ENCODE measurements at places on chromosomes 7 and 10.

GRCh38 chr10:78520737-78521430 lies 487.2 kb downstream of the RPS24 start:
- DNase-seq = no peak

GRCh38 chr10:26863351-26864076 lies 2.8 kb upstream of the ABI1 start:
- DNase-seq = no peak

DNA sequence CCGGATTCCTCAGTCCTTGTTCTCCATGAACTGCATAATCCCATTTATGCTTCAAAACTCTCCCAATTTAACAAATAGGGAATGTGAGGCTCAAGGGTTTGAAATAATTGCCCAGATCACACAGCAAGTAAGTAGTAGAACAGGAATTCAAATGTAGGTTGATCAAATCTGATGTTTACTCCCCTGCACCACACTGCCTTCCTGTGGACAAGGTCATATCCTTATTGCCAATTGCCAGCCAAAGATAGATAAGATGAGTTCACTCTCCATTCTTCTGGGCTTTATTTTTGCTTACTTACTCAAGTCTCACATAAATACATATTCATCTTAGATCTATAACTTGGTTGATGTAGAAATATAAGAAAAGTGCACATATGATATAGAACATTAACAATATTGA lies 435.2 kb upstream of the ETV1 start:
- no peak for DNase-seq

- DNase-seq = no peak
These were observed 784.9 kb downstream of the DNAJB9 start for GRCh38 chr7:109354552-109354951.

- no peak for DNase-seq
These were observed 72.4 kb downstream of the MACC1 start for GRCh38 chr7:20144801-20145200.

DNA sequence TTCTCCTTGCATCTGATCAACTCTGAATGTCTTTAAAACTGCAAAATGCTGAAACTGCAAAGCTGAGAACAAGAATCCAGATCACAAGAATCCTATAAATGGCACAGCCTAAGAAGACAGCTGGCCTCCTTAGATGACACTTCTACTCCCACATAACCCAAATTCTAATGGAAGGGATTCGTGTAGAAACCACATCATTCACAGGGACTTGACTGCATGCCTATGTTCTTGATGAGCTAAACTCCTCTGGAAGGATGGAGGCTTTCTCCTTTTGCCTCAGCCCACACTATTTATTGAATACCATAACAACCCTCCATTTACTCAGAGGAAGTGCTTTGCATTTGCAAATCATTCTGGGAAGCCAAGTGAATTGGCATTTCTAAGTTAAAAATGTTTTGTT lies 252.5 kb upstream of the VWC2 start:
- no peak for DNase-seq

GRCh38 chr10:61642676-61643075 lies 20.1 kb upstream of the CABCOCO1 start:
- no peak for DNase-seq

GRCh38 chr7:157402388-157402703 lies 65.5 kb downstream of the DNAJB6 start:
- no peak for DNase-seq

GRCh38 chr10:69065406-69066361 lies 22.2 kb upstream of the SRGN start:
- DNase-seq = no peak

DNA sequence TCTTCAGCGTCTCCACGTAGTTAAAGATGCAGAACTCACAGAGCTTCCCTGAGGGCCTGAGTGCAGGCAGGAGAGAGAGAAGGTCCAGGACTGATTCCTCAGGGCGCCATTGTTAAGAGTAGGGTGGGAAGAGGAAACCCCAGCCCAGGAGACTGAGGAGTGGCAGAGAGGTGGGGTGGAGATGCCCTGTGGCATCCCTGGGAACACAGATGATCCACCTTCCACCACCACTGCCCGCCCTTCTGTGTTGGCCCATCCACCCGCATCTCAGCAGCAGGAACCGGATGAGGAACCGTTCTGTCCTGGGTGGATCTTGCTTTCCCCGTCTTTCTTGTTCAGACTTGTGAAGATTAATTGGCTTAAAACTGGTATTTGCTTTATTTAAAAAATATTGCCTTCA lies 48.3 kb downstream of the PFKP start:
- DNase-seq = no peak

- no peak for DNase-seq
These were observed 112.9 kb downstream of the SAMD9 start for GRCh38 chr7:93004906-93005305.

DNA sequence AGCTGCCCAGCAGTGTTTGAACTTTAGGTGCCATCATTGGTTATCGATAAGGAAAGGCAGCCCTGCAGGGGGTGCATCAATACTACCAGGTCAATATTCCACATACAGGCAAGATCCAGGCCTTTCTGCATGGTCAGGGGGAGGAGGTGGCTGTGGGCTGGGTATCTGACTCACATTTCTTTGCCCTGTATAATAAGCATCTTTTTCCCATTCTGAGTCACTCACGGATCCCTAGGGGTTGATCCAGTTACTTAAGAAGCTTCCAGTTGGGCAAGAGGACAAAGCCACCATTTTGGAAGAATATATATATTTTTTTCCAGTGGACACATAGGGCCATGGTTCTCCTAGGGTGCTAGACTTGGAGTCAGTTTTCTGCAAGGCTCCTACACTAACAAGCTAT lies 114.2 kb upstream of the HABP2 start:
- DNase-seq = no peak

- no peak for DNase-seq
These were observed 560.5 kb upstream of the GALNT17 start for GRCh38 chr7:70571403-70571934.

DNA sequence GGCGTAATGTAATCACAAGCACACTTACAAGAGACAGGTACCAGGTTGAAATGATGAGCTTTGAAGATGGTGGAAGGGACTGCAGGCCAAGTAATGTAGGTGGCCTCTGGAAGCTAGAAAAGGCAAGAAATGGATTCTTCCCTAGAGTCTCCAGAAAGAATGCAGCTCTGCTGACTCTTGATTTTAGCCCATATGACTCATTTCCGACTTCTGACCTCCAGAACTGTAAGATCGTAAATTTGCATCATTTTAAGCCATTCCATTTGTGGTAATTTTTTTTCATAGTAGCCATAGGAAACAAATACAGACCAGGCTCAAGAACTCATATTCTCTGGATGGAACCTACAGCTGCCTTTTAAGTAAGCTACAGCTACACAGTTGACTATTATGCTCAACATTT lies 315.5 kb downstream of the MAGI2 start:
- DNase-seq = no peak

DNA sequence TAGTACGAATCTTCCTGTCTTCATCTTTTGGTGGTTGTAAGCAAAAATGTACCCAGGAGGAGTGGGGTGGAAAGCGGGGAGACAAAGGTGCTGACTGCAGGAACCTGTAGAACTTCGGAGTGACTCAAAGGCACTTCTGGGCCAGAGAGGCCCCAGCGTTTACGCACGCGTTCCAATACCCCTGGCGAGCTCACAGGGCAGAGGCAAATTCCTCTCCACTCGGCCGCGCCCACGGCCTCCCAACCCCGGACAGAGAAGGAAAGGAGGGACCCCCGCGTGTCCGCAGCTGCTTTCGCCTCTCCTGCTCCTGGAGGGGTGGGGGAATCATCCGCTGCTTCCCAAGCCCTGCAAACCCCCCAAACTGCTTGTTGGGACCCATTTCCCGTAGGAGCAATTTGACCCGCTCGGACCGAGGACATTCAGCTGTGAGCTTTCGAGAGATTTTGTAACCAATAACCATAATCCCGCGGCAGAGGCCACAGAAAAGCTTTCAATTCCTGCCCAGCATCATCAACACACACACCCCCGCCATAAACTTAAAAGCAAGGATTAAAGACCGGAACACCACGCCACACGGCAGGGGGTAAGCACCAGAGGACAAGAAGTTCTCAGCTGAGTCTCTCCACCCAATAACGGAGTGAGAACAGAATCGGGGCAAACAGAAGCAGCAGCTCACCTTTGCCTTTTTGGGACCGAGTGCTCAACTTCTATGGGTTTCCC lies 2.3 kb downstream of the IGF2BP3 start:
- no peak for DNase-seq

GRCh38 chr7:44175730-44176129 lies 13.5 kb downstream of the GCK start:
- no peak for DNase-seq

DNA sequence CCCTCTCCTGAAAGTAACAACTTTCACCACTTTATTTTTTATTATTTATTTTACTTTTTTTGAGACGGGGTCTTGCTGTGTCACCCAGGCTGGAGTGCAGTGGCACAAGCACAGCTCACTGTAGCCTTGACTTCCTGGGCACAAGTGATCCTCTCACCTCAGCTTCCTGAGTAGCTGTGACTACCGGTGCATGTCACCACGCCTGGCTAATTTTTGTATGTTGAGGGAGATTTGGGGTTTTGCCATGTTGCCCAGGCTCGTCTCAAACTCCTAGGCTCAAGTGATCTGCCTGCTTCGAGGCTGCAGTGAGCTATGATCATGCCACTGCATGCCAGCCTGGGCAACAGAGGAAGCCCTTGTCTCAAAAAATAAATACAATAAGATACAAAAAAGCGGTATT lies 14.9 kb upstream of the SLIT1 start:
- no peak for DNase-seq

GRCh38 chr10:47379901-47380300 lies 4.2 kb downstream of the ZNF488 start:
- no peak for DNase-seq

GRCh38 chr10:49519717-49520116 lies 19.2 kb downstream of the ERCC6 start:
- DNase-seq = no peak

- DNase-seq = no peak
These were observed 117.3 kb downstream of the BMPER start for GRCh38 chr7:34022626-34023025.

DNA sequence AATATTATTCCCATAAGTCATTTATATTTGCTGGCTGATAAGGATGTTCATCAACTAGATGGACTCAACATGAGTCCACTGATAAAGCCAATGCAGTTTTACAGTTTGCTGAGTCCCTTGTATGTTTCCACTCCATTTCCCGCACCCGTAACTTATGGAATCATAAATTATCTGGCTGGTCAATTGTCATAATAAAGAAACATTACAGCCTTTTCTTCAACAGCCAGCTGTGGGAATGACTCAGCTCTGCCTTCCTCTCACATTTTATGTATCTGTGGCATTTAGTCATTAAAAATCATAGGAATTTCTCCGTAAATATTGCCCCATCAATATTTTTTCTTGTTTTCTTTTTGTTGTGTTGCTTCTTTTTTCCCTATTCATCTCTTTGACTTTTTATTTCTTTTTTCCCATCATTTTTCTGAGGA lies 22.3 kb upstream of the TMEM26 start:
- no peak for DNase-seq

GRCh38 chr7:39465055-39465929 lies 100.9 kb upstream of the YAE1 start:
- no peak for DNase-seq

- no peak for DNase-seq
These were observed 62.6 kb upstream of the CACNA2D1 start for GRCh38 chr7:82506208-82506607.

- no peak for DNase-seq
These were observed 205.4 kb downstream of the DNAJC1 start for GRCh38 chr10:21797984-21798765.

GRCh38 chr7:51591223-51591622 lies 274.6 kb upstream of the COBL start:
- no peak for DNase-seq

GRCh38 chr7:139252451-139252850 lies 21.4 kb downstream of the UBN2 start:
- DNase-seq = no peak

GRCh38 chr10:17888189-17888588 lies 63.5 kb upstream of the SLC39A12 start:
- DNase-seq = no peak

DNA sequence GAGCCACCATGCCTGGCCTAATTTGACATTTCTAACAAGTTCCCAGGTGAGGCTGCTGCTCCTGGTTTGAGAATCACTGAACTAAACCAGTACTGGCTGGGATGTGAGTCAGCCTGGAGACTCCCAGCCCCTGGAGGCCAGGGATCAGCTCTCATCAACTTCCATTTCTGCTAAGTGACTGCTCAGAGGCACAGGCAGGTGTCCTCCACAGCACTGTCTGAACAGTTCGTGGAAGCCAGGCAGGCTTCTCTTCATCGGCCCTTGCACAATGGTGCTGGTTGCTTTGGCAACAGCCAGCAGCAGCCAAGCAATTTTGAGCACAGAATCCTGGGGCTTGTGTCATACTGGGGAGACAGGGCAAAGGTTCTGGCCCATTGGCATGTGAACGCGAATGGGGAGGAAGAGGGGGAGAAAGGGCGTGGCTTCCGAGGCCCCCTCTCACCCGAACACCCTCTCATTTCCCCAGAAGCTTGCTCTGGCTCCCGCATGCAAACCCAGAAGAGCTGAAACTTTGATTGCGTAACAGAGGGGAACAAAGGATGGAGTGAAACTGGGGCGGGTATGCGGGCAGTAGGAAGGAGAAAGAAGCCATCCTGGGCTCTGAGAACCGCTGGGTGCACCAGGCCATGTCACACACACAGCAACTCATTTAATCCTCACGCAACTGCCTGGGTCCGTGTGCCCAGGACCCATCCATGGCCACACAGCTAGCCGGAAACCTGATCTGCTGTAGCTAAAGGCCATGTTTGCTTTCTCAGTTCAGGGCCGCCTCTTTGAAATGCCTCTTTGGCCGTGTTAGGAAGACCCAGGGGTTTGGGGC lies 9.0 kb upstream of the POR start:
- DNase-seq = no peak

DNA sequence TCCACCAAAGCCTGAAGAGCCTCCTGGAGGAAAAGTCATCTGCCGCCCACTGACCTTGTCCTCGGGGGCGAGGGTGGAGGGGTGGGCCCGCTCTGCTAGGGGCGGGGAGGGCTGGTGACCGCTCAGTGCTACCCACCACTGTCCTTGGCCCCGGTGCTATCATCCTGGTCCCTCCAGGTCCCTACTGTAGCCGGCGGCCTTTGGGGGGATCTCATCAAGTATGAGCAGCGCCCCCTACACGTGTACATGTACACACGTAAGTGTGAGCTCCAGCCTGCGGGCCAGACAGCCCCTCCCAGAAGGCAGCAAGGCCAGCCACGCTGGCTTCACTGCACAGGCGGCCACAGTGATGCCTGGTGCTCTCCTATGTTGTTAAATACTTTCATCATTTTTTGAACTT lies 19.6 kb downstream of the TTYH3 start:
- no peak for DNase-seq

DNA sequence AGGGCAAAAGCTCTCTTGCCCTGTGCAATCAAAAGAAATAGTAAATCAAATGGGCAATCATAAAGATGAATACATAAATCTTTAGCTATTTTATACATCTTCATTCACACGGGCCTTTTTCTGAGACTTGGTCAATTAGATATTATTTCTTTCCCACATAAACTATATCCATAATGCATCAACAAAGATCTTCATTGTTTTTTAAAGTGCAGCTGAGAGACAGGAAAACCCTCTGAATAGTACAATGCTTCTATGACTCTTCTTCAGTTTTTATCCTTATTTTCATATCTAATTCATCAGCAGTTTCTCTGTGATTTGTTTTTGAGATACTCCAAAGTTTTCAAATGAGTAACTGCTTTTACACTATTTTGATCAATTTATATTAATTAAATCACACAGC lies 25.5 kb downstream of the LARP4B start:
- DNase-seq = no peak

GRCh38 chr7:114959931-114960330 lies 38.0 kb downstream of the MDFIC start:
- no peak for DNase-seq

Data from stimulated activated CD8-positive, alpha-beta memory T cell treated with anti-CD3 and anti-CD28 coated beads, Interleukin-4, amount 100 ng/mL, for 1 hour (primary cell).